Stimulated activated CD4-positive, alpha-beta T cell treated with anti-CD3 and anti-CD28 coated beads, Interleukin-1b, Interleukin-23, amount 100 ng/mL, for 1 hour (primary cell): ENCODE measurements at places on chromosomes 11 and 22.

- DNase-seq: no peak
Measured at GRCh38 chr11:33616552-33616951, 84.1 kb downstream of the C11orf91 start.

GRCh38 chr22:24703101-24703500 lies 71.4 kb downstream of the PIWIL3 start:
- no peak for DNase-seq

- no peak for DNase-seq
Measured at GRCh38 chr22:27930331-27931060, 11.4 kb upstream of the PITPNB start.

- DNase-seq: no peak
Measured at GRCh38 chr22:30557243-30557642, 10.7 kb upstream of the SEC14L6 start.

- DNase-seq: no peak
Measured at GRCh38 chr11:996681-997080, 39.8 kb downstream of the MUC6 start.

- no peak for DNase-seq
Measured at GRCh38 chr11:6693342-6694228, 10.4 kb upstream of the MRPL17 start.

GRCh38 chr11:78586452-78587046 lies 11.9 kb upstream of the NARS2 start:
- no peak for DNase-seq

GRCh38 chr11:1757861-1758610 lies 5.7 kb downstream of the CTSD start:
- DNase-seq: no peak

- DNase-seq: no peak
Measured at GRCh38 chr22:26471522-26471921, 12.1 kb downstream of the HPS4 start.

DNA sequence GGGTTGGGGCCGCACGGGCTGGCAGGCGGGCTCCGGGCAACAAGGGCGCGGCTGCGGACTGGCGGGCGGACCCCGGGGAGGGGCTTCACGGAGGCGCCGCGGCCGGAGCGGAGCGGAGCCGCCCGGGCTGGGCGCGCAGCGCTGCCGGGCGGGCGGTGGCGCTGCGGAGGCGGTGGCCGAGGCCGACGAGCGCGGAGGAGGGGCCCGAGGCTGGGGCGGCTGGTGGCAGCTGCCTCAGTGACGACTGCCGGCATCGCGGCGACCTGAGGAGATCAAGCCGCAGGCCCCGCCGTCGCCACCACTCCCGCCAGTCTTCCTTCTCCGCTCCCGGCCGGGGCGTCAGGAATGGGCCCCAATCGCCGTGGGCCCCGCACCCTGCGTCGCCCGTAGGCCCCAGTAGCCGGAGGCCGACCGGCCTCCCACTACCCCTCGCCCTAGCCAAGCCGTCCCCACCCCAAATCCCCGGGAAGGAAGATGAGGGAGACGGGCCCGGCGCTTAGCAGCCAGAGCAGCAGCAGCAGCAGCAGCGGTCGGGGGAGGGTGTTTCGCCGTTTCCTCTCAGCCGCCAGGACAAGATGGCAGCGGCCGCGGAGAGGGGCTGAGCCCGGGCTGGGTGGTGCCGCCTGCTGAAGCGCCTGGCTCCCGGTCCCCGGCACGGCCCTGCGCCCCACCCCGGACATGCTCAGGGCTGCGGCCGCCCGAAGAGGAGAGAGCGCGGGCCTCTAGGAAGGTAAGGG lies at the start of gene HIPK3:
Gene HIPK3 (plus strand): TSS at position 222 of the 737 bp plus-strand sequence.
- peak; percentile 50 for DNase-seq

DNA sequence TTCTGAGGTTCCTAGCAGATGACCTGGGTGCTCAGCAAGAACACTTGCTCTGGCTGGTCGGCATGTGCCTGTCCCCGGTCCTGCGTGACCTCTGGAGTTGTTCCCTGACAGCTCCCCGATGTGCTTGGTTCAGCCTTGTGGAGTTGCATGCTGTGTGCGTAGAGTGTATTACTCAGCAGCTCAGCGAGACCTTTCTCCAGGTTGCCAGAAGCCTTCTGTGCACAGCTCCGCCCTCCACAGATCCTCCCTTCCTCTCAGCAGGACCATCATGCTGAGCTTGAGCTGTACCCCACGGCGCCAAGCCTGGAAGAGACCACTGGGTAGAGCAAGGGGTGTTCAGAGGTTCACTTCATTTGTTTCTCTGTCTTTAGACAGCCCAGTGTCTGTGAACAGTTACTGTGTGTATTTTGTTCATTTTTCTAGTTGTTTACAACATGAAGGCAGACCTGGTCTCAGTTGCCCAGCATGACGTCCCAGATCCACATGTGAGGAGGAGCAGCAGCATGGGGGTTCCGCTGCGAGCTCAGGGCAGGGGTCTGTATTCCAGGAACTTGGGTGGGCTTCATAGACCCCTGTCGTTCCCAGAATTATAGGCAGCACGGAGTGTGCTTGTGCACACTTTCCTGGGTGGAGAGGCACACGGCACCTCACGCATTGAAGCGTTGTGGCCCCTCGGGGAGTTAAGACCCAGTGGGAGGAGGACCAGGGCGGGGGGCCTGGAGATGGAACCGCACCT lies 148.6 kb downstream of the IGLL1 start:
- DNase-seq: no peak

DNA sequence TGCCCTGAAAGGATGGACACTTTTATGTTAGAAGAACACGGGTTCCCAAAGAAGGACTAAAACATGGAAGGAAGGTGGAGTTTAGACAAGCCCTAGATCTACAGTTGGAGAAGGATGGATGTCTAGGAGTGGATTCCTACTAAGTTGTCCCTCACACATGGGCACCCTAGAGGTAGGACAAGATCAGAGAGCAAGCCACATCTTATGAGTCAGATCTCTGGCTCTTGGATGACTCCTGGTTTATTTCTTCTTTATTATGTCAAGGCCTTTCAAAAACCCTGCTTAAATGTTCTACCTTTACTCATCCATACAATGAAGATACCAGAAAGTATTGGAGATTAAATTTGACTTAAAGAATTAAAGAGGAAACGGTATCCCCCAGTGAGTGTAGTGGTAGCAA lies 34.4 kb downstream of the PRCP start:
- DNase-seq: no peak

DNA sequence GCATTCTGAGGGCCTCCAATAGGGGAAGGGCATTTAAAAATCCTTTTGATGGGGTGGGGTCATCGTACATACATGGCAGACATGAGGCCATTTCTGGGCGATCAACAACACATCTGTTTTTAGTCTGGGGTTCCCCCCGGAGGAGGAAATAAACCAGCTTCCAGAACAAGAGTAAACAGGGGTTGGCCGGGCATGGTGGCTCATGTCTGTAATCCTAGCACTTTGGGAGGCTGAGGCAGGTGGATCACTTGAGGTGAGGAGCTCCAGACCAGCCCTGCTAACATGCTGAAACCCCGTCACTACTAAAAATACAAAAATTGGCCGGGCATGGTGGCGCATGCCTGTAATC lies 12.0 kb downstream of the PRSS23 start:
- no peak for DNase-seq

GRCh38 chr11:104968355-104968855 lies at the start of gene CASP4:
Gene CASP4, minus strand, starts transcription at chr11:104968574. Its CDS starts 49 bp downstream, at chr11:104968525.
- no peak for DNase-seq

GRCh38 chr11:10666556-10667520 lies 26.7 kb downstream of the IRAG1 start:
- DNase-seq: no peak

DNA sequence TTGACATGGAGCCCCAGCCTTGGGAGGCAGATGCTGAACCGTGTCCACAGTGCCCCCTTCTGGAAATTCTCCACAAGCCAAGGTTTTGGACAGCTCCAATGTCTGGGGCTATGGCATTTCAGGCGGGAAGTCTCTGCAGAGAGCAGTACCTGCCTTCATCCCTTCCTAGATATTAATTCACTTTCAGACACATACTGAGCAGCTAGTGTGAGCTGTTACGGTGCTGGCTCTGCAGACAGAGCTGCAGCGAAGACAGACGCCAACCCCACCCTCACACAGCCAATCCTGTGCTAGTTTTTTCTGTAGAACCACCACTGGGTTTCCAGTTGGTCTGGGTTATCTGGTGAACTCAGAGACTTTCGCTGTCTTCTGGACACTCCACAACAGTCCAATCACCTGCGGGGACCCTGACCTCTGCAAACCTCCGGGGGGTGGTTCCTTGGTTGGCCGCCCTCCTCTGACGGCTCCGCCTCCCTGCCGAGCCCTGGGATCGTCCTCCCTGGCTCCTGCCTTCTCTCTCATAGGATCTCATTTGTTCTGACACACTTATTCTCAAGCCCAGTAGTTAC lies 9.1 kb downstream of the LMF2 start:
- DNase-seq: peak; percentile 42

GRCh38 chr11:102430158-102430836 lies 22.3 kb downstream of the TMEM123 start:
- no peak for DNase-seq

DNA sequence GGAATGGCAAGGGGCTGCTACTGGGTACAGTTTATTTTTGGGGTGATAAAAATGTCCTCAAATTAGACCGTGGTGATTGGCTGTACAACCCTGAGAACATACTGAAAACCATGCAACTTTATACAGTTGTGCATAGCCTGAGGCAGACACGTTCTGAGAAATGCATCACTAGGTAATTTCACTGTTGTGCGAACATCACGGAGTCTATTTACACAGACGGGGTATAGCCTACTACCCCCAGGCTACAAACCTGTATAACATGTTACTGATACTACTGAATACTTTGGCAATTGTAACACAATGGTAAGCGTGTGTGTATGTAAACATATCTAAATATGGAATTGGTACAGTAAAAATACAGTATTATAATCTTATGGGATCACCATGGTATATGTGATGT lies 23.6 kb downstream of the NARS2 start:
- no peak for DNase-seq

GRCh38 chr11:130528298-130529261 lies 80.1 kb downstream of the ADAMTS15 start:
- no peak for DNase-seq

DNA sequence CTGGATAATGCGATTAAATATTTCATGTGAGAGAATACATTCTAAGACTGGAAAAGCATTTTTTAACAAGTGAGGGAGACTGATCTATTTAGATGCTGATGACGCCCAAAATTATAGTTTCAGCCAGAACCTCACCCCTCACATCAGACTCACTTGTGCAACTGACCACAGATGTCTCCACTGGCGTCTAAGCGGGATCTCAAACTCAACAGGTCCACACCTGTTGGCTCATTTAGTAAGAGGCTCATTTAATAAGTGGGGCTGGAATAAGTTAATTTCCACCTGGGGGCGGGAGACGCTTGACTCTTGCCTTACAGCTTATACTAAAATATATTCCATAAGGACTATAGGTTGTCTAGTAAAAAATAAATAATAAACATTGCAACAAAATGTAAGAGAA lies 47.5 kb downstream of the MORC2 start:
- no peak for DNase-seq

GRCh38 chr11:11148104-11148509 lies 204.9 kb downstream of the CSNK2A3 start:
- DNase-seq: no peak

DNA sequence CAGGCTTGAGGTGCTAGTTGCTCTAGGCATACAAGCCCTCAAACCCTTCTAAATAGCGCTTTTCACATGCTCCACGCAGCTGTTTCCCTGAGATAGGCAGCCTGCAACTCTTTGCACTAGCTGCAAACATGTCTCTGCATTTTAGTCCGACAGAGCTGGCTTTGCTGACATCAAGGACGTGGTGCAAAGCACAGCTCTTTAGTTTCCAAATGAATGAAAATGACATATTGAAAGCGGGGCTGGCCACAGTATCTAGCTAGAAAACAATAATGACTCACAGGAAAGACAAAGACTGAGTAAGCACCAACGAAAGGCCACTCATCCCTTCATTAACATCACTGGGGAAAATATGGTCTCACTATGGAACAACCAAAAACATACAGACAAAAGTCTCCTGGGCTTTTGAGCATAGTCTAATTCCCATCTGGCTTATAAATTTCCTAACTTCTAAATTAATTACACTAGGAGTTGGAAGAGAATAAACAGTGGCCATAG lies 15.3 kb upstream of the ZC3H12C start:
- no peak for DNase-seq

DNA sequence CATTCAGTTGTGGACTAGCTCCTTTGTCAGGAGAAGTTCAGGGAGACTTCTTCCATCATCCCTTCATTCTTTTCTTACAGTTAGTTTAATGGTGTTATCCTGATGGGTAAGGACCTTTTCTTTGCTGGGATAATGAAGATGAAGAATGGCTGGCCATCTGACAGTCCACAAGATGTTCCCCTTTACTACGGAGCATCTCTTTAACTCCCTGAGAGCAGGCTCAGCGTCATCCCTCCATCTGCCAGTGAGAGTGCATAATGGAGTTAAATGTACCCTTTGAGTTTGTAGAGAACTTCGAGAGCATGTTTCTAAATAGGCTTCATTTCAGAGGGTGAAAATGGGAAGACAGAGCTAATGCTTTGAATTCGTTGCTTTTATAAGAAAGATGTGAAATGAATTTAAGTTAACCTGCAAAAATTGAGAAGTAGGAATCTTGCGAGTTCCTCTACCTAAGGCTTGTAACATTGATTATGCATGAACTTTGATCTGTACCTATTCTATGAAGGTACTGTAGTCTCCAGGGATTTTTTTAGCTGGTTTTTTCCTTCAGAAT lies 1.7 kb downstream of the EP300 start:
- no peak for DNase-seq

DNA sequence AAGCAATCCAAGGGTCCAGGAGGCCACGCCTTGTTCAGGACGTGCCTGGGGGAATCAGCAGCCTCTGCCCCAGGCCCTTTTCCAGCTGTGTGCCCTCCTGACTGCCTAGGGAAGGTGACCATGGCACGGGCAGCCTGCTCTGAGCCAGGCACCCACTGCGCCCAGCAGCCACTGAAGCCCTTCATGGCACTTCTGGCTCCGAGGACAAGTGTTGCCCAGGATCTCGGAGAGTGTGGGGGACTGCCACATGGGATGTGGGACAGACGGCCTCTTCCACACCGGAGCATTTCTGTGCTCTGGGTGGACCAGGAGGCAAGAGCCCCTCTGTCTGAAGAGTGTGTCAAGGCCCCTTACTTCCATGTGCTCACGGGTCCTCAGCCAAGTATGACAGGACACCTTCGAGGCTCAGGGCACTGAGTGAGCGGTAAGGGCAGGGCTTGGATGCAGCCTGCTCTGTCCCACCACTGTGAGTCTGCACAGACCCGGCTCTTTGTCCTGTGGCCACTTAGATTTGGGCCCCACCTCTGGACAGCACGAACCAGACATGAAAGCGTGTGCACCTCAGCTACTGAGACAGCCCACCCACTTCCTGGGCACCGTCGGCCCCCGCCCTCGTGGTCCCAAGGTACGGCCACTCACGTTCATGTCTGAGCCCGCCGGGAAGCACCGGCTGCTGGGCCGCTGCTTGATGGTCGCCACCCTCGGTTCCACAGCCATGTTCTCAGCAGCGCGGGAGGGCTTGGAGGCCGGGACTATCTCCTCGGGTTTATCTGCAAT lies 93.6 kb downstream of the CTTN start:
- DNase-seq: no peak

DNA sequence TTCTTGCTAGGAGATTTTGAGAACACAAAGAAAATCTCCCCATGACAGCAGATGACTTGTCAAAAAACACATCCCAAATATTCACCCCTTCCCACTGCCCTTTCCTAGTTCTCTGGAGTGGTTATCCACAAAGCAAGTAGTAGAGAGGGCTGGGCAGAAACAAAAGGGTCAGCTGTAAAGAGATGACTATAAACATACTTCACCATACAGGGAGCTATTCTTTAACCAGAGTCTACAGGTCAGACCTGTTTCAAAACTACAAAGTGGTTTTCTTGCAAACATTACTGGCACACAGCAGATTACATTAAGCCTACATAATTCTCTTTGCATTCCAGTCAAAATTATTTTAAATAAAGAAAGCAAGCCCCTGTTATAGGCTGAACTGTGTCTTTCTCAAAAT lies 47.7 kb upstream of the NFRKB start:
- no peak for DNase-seq

- DNase-seq: no peak
Measured at GRCh38 chr22:45064313-45065278, 54.8 kb upstream of the PHF21B start.
